ENCODE measurements at places on chromosomes 12 and 14. TPM values are rescaled to one million over a fixed set of nuclear protein-coding genes. Genes with fewer than 3 reads are reported as not detected.

RPGRIP1 gene
- total RNA-seq = not detected

TSPAN8 gene
- 108 TPM for total RNA-seq

DDX54 gene
- total RNA-seq = 32.1 TPM

NFATC4 gene
- total RNA-seq = 76.4 TPM

RNASE7 gene
- not detected for total RNA-seq

DPPA3 gene
- total RNA-seq = not detected

KLRC1 gene
- total RNA-seq = not detected

IRAK3 gene
- total RNA-seq = 9.0 TPM

ADAMTS20 gene
- total RNA-seq = not detected

CLEC2D gene
- total RNA-seq = 1.8 TPM

C12orf54 gene
- not detected for total RNA-seq

NRDE2 gene
- 10.8 TPM for total RNA-seq

LRP1-AS gene
- total RNA-seq = not detected

KRT77 gene
- not detected for total RNA-seq

CLBA1 gene
- total RNA-seq = 12.1 TPM

MPHOSPH9 gene
- total RNA-seq = 29.6 TPM

TAS2R9 gene
- total RNA-seq = not detected

HAL gene
- 1.2 TPM for total RNA-seq

AQP5 gene
- total RNA-seq = 0.52 TPM

TAS2R43 gene
- total RNA-seq = not detected

CACNA2D4 gene
- total RNA-seq = 1.5 TPM

SLC5A8 gene
- total RNA-seq = not detected
